ENCODE measurements at places on chromosomes 1 and 21.

GRCh38 chr21:46159841-46160656 lies 4.7 kb upstream of the FTCD start:
- no peak for DNase-seq

DNA sequence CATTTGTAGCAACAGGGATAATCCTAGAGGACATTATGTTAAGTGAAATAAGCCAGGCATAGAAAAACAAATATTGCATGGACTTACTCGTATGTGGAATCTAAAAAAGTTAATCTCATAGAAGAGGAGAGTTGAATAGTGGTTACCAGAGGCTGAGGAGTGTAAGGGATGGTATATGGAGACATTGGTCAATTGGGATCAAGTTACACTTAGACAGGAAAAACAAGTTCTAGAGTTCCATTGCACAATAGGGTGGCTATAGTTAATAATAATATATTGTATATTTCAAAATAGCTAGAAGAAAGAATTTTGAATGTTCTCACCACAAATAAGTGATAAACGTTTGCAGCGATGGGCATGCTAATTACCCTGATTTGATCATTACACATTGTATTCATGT lies 354.6 kb downstream of the SEC16B start:
- no peak for DNase-seq

DNA sequence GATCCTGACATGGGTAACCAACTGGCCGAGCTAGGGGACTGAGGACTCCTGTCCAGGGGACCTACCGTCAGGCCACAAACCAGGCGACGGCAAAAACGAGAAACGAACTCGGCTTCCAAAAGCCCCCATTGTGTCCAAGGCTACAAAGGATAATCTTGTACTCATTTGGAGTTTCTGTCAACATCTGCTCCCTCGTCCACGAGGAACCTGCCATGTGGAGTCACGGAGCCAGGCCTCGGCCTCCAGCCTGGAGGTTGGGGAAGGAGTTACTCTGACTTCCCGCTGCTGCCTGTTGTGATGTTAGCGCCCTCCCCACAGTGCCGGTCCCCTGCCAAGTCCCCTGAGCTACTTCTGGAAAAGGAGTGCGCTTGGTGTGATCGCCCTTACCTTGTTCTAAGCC lies 7.3 kb downstream of the KRTAP10-1 start:
- DNase-seq = no peak

DNA sequence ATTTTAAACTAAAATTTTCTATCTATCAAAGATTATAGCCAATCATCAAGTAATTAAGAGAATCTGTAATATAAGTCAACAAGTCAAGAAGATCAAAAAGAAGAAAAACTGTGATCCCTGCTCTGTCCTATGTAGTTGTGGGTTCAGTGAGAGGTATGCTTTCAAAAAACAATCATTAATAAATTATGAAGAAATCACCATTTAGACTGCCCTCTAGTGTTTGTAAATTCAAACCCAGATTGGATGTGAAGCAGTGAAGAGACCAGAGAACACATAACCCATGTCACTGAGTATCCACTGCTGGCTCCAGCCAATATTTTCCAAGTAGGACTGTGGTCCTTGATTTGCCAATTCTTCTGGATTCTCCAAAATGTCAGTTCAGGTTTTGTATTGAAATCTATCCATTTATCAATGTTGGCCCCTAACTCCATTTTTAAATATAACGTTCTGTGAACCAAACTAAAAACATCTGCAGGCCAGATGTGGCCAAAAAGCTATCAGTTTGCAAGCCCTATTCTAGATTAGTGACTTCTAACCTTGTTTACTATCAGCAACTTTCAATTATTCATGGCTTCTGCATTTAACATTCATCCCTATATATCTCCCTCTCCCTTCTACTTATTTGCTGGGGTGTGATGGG lies 467.5 kb upstream of the CXADR start:
- DNase-seq = no peak

DNA sequence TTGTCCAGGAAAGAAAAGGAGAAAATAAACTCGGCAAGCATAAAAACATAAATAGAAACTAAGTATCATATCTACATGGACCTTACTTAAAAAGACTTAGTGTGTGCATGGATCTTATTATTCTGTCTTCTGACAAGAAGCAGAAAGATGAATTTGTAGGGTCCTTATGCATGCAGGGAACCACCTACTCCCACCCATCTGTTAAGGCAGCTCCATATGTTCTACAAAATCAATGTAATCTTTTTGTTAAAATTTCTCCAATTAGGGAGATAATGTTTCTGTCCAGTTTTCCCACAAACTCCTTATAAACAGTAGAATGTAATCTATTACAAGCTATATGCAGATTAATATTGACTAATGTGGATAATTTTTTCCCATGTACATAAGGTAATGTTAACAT lies 13.9 kb upstream of the PTPN14 start:
- no peak for DNase-seq

- no peak for DNase-seq
These were observed 316.9 kb upstream of the VAMP3 start for GRCh38 chr1:7454052-7454815.

DNA sequence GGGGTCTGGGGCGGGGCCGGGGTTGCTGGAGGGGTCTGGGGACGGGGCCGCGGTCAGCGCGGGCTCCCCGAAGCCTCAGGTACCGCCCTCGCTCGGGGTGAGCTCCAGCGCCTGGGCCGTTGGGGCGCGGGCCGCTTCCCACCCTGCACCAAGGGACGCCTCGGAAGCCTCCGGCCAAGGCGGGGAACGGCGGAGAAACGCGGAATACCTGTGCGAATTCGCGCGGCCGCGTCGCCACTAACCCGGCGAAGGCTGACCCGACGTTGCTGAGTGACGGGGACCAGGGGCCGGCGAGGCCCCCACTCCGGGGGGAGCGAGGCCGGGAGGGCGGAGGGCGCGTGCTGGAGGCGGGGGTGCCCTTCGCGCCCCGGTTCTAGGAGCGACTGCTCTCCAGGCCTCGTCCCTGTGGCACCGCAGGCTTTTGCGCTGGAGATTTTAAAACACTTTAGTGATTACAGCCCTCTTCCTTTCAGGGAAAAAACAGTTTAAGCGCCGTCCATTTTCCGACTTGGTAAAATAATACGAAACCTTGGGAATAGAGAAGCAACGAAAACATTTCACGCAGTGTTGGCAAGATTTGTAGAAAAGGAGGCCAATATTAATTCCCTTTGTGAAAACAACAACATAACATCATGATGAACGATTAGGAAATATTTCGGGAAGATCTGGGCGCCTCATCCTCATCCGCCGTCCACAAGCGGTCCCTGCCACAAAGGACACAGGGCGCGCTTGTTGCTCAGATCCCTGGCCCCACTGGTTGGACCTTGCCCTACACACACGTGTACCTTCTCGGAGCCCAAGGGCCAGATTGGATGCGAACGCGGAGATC lies 971 bp upstream of the GNG4 start:
- DNase-seq = no peak

DNA sequence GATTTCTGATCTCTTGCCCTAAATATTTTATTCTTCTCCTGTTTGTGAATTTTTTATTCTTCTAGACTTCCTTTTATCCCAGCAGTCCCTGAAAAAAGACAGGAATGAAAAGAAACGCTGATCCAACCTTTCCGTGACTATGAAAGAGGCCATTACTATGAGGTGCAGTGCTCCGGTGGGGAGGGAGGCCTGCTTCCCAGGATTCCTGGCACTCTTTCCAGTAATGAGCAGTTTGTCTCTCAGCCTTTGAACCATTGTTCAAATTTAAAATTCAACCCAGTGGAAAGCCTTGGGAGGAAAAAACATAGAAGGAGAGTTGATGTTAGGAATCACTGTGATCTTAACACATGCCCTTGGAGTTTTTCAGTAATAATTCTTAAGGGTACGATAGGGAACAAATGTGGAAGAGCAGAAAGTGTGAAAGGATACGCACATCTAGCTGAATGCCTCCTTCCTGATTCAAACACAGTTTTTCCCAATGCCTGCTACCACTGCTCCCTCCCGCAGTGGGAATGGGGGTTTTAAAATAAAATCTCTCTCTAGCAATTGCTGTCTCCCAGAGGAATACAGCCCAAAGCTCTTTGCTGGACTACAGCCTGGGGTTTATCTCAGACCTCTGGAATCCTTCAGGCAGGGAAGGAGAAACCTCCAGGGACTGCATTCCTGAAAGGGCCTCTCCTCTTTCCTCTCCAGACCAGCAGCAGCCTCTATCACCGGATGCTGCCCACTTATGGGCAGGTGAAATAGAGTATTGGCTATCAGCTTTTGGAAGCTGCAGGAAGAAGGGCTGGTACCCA lies 6.1 kb downstream of the IER5 start:
- DNase-seq = no peak

- DNase-seq = no peak
These were observed 45.2 kb downstream of the SLC44A3 start for GRCh38 chr1:94865360-94865759.

- DNase-seq = no peak
These were observed 93.3 kb upstream of the CD1D start for GRCh38 chr1:158087320-158087927.

GRCh38 chr1:11990303-11991032 lies 10.2 kb downstream of the MFN2 start:
- no peak for DNase-seq

- DNase-seq = no peak
These were observed 1.2 kb downstream of the SNAPIN start for GRCh38 chr1:153659656-153660055.

DNA sequence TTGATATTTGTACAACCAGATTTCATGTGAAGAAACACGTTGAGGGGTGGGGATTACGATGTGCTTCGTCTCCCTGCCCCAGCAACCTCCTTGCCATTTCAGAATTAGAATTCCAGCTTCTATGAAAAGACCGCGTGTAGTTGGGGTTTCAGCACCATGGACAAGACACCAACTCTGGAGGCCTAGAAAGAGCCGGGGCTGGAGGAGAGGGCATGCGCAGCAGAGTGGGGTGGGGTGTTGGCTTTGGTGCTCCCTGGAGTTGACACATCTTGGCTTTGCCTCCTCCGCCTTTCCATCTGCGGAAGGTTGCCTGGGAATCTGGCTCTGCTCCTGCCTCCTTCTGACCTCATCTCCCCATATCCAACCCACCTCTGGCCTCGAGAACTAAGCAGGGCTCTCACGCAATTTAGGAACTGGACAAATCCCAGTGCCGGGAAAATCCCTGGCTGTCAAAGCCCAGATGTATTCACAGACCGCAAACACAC lies 11.8 kb downstream of the HTR6 start:
- no peak for DNase-seq

DNA sequence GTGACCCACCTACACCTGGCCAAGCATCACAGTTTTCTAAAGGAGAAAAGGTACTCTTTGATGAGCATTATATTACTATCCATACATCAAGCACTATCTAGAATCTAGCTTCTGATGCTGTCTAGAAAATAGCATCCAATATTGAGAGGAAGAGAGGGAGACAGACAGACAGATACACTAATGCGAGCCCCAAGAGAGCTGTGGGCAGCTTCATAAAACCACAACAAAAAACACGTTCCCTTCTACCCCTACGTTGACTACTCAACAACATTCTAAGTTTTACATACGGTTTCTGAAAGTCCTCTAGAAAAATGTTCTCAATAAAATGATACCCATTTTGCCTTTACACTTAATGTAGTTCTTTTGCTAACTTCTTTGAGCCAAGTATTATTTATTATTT lies 221.8 kb downstream of the SLC45A1 start:
- no peak for DNase-seq

- DNase-seq = no peak
These were observed 794 bp downstream of the KRTAP12-3 start for GRCh38 chr21:44658541-44658910.

DNA sequence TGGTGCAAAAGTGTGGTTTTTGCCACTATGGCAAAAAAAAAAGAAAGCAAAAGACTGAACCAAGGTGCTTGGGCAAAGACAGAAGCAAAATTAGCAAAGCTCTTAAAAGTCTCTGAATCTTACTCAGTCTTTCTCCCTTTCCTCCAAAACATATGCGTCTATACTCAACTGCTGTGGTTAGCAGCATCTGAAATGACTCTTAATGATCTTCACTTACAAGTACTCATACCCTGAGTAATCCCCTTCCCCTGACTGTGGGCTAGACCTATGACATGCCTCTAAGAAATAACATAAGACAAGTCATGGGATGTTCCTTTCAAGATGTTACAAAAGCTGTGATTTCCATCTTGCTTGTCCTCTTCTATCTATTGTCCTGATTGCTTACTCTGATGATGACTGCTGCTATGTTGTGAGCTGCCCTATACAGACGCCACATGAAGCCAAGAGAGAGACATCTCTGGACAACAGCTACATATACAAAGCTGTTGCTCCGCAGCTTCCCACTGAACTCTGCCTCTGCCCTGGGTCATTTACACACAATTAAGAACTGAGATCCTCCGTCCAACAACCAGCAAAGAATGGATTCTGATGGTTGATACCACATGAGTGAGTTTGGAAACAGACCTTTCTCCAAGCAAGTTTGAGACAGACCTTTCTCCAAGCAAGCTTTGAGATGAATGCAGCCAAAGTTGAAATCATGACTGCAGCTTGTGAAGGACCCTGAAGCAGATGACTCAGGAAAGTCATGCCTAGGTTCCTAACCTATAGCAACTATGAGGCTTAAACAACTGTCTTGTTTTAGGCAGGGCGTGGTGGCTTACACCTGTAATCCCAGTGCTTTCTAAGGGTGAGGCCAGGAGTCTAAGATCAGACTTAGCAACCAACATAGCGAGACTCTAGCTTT lies 55.2 kb downstream of the PUM1 start:
- DNase-seq = no peak

DNA sequence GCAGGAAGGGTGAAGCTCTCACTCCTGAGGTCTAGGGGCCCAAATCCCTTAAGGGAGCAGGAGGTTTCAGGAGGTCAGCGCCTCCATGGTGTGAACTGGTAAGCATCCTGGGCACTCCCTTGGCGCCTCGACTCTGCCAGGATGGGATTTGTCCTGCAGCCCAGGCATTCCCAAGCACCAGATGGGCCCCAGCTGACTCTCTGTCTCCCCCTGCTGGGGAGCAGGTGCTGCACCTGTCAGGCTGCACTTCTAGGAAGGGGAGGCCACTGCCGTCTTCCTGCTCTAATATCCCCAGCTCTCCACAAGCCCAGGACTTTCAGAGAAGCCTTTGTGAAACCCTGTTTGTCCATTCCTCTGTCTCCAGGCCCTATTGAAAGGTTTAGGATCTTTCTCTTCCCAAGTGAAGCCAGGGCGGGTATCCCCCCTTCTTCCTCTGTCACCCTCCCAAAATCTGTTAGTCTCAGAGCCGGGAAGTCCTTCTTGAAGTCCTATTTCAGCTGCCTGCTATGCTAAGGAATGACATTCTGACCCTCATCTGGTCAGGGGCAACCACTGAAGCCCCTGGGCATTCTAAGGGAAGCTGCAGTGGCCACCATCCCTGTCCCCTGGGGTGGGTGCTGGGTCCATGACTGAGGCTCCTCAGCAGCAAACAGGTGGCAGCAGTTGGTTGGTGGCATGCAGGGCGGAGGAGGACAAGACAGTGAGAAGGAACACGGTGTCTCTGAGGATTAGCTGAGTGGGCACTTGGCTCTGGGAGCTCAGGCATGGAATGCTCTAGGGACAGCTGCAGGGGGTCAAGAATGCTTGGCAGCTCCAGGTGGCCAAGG lies 3.2 kb downstream of the MYBPH start:
- peak; percentile 9 for DNase-seq
